ENCODE measurements at places on chromosomes 3 and 15.
A peak's percentile ranks its signal among the peaks of the same experiment; 100 is the strongest.

- DNase-seq = no peak
Observed at GRCh38 chr3:58236527-58237237, 910 bp upstream of the ABHD6 start.

GRCh38 chr3:72411843-72412242, 436.4 kb downstream of the SHQ1 start:
- no peak for DNase-seq

DNA sequence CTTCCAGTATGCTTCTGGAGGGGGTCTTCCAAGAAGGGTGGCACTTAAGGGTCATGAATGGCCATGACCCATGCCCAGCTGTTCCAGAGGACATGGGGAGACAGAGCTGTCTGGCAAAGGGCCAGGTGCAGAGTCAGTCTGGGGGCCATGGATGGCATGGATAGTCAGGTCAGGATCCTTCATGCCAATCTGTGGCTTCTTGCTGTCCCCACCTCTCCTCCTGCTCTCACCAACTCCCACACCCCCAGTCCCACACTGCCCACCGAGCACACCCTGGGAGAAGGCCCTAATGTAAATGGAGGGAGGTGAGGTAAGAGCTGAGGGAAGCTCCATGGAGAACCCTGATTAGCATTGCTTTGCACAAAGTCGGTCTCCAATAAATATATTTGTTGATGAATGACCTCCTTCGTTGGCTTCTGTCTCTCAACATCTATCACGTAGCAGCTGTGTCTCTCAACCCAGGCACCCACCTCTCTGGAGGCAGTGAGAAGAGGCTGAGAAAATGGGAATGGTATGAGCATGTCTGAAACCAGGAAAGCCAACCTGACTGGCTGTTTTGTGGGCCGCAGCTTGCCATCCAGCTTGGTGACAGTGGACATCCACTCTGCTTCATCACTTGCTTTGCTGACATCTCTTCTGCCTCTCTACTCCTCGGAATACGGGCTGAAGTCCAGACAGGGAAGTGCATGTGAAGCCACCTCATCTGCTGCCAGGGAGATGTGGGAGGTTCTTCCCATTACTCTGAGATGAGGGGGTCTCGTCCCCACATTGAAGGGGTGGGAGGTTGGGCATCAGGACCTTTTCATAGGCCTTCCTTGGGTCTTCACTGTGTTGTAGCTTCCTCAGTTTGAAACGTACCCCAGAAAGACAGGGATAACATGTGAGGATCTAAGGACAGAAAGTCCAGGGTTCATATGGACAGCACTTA, 37.7 kb upstream of the RAB6B start:
- DNase-seq = no peak

- DNase-seq = no peak
Observed at GRCh38 chr3:180280555-180280954, 243.8 kb upstream of the PEX5L start.

- DNase-seq = no peak
Observed at GRCh38 chr15:63176302-63176701, 13.1 kb upstream of the RAB8B start.

GRCh38 chr3:181906338-181906737, 194.6 kb downstream of the SOX2 start:
- no peak for DNase-seq

- no peak for DNase-seq
Observed at GRCh38 chr3:69803681-69804270, 64.5 kb downstream of the MITF start.

DNA sequence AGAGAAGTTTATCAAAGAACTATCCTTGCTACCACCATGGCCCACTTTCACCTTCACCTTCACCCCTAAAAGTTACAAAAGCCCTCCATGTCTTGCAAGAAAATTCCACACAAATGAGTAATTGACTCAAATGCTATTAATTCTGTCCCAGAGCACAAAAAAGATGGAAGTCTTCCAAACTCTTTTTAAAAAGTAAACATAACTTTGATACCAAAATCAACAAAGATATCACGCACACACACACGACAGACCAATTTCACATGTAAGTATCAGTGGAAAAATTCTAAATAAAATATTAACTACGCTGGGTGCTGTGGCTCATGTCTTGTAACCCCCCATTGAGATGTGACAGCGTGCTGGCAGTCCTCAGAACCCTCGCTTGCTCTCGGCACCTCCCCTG, 1.1 kb upstream of the MCCC1 start:
- no peak for DNase-seq

DNA sequence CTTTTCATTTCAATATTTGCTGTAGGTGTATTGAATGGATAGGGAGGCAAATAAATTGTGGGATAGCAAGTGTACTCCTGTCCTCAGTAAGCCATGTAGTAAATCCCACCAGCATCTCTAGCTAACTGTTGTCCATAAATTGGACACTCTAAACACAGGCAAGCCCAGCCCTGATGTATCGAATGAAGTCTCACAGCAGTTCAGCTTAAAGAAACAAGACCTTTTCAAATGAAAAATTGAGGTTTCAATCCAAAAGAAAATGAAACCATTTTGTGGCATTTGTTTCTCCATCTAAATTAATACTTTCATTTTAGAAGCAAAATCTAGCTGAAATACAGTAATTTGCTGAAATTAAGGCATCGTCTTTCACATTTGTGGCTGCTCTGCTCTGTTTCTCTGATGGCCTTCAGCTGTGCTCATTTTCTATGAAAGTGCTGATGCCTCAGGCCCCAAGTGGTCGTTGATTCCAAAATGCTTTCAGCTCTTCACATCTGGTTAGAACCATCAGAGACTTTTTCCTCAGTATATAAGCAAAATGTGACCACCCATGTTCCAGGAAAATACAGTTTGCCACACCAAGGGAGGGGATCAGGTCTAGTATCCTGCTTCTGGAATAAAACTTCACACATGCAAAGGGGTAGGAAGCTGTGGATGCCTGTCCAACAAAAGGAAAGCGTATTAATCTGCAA, 245.0 kb downstream of the ZMAT3 start:
- no peak for DNase-seq

DNA sequence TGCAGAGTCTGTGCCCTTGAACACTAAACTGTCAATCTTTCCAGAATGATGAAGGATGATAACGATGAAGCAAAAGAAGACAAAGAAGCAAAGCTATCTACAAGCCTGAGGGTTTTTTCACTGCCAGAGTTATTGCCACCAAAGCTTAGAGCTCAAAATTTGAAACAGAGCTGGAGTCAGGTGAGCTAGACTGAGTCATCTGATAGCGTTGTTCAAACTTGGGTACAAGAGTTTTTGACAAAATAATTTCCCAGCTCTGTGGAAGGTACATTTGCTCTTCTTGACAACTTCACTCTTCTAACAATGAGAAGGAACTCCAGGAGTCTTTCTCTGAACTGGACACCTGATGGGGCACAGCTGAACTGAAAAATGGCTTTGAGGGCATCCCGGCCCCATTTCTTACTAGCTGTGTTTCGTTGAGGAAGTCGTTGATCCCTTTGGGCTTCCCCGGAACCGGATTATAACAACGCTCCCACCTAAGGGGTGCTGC, 715 bp downstream of the MCCC1 start:
- DNase-seq = no peak

GRCh38 chr15:90560229-90560776, 30.6 kb downstream of the CRTC3 start:
- peak; percentile 35 for DNase-seq

DNA sequence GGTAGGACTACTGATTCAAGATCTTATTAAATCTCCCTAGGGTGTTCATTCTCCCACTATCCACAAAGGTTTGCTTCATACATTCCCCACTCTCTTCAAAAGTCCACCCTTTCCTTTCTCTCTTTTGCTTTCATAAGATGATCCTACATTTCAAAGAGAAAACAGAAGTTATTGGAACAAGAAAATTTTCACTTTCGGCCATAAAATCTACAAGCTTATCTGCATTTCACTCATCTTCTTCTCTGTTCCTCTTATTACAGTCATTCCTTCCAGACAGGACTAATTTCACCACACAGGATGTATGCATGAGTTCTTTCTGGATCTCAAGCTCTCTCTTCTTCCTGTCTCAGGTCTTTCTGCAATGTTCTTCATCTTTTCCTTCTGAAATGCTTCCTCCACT, 238.7 kb downstream of the ISL2 start:
- DNase-seq = no peak

GRCh38 chr3:72655723-72656122, 192.5 kb downstream of the SHQ1 start:
- DNase-seq = no peak

DNA sequence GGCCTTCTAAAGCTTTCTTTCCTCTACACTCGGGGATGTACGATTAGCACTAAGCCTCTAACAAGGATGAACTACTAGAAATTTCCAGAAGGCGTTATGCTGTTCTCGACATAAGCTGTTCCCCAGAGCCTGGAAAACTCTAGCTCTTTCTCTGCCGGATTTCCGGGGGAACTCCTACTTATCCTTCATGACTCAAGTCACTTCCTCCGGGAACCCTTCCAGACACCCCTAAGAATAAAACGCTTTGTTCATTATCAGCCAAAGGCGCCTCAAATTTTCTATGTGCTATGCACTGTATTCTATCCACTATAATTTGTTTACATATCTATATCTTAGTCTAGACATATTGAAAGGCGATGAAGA, 455 bp upstream of the SNAP23 start:
- DNase-seq = peak; percentile 86

GRCh38 chr15:63411866-63412265, 30.2 kb upstream of the CA12 start:
- no peak for DNase-seq

GRCh38 chr3:174538151-174538550, 321.0 kb upstream of the NAALADL2 start:
- no peak for DNase-seq

- DNase-seq = peak; percentile 34
Observed at GRCh38 chr3:190862209-190863118, at the start of gene GMNC. Gene GMNC (minus strand): TSS chr3:190862694. CDS start chr3:190862615, 79 bp downstream.

DNA sequence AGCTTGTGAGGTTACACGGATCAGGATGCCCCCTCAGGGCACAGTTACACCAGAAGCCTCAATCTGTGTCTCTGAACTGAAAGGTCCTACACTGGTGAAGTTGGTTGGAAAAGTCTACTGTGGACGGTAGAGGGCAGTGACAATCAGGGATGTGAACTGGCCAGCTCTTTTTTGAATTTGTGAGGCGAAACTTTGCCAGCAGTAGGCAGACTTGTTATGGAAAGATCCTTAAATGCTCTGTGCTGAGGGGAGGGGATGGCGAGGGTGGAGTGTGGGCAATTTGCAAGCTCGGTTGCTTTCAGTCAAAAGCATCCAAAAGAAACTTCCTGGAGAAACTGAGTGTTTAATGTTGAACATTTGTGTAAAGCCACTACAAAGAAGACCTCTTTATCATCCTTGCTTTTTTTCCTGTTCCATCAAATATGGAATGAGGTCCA, 127.4 kb upstream of the ABHD17C start:
- DNase-seq = peak; percentile 75

- DNase-seq = no peak
Observed at GRCh38 chr3:155753038-155753639, 8.3 kb upstream of the PLCH1 start.

DNA sequence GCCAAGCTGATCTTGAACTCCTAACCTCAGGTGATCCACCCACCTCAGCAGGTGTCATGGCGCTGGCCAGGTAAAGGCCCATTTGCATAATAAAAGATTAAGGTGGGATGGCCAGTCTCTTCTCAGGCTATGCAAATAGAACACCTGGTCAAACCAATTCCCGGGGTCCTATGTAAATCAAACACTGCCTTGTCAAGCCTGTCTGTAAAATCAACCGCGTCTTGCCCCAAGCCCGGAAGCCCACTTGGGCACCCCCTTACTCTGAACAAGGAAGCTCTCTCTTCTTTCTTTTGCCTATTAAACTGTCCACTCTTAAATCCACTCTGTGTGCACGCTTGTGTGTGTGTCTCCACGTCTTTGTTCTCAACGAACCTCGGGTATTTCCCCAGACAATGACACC, 13.0 kb upstream of the POC1A start:
- DNase-seq = no peak

- DNase-seq = no peak
Observed at GRCh38 chr3:127000761-127001160, 17.8 kb downstream of the PLXNA1 start.

DNA sequence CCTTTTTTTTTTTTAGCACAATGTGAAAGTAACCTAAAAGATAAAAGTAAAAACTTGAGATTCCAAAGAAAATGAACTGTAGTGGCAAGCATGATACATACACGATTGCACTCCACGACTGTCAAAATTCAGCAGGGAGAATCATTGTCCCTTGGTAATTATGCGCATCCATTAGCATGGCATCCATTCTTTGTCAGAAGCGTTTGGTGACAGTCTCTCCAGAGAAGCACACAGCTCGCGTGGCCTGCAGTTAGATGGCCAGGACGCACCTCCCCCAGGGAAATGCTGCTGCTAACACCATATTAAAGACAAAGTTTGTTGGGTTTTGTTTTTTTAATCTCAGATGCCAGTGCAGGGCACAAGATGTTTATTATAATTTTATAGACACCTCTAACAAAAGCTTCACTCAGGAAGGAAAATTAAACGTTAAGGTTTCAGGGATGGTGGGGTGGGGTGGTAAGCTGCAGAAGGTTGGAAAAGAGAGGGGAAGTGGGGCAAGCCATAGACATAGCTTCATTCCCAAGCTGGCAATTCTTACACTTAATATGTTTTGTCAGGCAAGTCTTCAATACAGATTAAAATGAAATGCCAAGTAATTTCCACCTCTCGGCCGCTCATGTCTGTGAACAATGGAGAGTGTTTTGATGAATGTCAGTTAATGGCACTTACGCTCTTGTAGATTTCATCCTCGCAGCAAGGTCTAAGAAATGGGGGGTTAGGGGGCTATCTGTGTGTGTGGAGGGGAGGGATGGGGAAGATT, 142.8 kb upstream of the TOPAZ1 start:
- no peak for DNase-seq

DNA sequence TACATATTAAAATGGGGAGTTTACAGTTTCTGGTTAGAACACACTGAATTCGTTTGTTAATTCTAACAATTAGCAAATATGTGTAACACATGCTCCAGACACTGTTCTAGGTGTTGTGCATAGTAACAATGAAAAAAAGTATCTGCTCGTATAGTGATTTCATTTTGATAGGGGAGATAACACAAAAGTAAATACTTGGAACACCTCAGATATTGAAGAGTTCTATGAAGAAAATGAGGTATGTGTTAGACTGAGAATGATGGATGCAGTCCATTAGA, 6.8 kb upstream of the TMF1 start:
- DNase-seq = no peak

GRCh38 chr3:60809857-60810610, 441.2 kb downstream of the FHIT start:
- no peak for DNase-seq

GRCh38 chr3:155870945-155871745, 695 bp downstream of the GMPS start:
- DNase-seq = peak; percentile 47
